ENCODE measurements at places on chromosomes 7 and 10.

DNA sequence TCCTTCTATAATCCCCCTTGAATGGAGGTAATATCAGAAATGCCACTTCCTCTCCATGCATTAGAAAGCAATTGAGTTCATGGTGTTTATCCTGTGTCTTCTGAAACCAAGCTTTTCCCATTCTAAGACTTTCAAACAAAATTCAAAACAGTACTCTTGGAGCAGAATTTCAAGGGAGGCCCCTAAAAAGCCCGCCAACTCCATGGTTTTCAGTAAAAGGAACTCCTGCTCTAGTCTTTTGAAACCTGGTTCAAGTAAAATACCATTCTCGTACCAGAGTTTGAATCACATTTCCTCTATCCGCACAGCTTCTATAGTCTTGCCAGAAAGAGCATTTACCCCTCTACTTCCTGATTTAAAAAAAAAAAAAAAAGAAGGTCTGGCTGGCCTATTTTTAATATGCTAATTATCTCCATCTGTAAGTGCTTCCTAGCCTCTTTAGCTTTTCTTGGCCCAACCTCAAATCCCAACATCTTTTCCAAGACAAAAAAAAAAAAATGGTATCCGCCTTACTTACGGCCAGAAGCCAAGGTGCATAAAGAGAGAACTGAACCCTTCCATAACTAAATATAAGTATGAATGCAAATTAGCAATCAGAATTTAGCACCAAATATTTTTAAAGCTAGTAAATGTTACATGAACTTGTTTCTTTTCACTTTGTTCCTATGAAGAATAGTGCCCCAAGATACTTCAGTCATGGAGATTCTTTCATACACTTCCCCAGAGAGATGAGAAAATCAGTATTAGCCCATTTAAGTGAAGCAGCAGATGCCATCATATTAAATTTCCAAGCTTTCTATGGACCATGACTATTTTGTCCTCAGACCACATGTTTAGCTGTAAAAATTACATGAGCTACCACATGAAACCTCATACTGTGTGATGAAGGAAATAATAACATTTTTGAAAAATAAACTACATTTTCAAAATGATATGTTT, 199.9 kb upstream of the FAM3C start:
- no peak for DNase-seq

DNA sequence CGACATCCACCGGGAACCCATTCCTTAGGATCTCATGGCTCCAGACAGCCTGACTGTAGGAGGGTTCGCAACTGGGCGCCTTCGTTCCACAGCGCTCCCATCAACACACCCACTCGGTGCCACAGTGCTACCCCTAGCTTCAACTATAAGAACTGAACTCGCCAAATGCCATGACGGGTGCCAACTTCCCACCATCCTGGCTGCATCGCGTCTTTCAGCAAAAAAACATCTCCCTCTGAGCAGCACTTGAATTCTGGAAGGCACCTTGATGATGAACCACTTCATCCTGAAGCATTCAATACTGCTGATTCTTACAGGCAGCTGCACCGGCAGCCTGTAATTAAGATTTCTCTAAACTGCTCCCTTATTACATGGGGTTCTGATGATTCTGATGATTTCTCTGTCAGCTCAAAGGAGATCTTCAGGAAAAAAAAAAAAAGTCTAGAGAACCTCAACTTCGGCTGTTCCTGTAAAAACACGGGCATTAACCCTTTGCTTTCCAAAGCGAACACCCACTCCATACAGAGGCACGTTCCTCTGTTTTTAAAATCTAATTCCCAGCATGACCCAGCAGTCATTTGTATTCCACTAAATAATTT, 1.3 kb downstream of the CYTH3 start:
- DNase-seq, result peak; percentile 15

- DNase-seq, result no peak
Measured at GRCh38 chr10:15189133-15189885, 20.8 kb upstream of the NMT2 start.

- DNase-seq, result no peak
Measured at GRCh38 chr7:91618776-91619765, 261.4 kb downstream of the MTERF1 start.

DNA sequence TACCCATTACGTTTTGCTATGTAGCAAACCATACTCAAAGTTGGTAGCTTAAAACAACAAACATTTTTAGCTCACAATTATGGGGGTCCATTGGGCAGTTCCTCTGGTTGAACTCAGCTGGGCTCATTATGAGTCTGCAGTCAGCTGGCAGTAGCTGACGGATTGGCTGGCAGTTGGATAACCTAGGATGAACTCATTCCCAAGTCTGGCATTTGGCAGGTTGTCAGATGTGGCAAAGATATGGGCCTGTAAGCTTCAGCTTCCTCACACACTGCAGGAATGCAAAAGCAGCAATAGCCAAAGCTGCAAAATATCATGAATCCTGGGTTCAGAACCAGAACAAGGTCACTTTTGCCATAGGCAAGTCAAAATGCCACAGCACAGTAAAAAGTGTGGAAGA, 412.2 kb upstream of the SORCS1 start:
- DNase-seq, result no peak

GRCh38 chr7:84384417-84384816, 189.8 kb upstream of the SEMA3A start:
- no peak for DNase-seq

GRCh38 chr7:33137103-33137502, 7.7 kb downstream of the BBS9 start:
- no peak for DNase-seq

- DNase-seq, result no peak
Measured at GRCh38 chr10:48604991-48605508, at the start of gene ARHGAP22. Gene ARHGAP22 (minus strand): TSS chr10:48605073. CDS start chr10:48604796, 277 bp downstream.

GRCh38 chr10:14624600-14624999, 150.1 kb downstream of the FAM107B start:
- no peak for DNase-seq
